ENCODE measurements at places on chromosomes 12 and 14.

GRCh38 chr14:105335735-105336476, 21.4 kb downstream of the PACS2 start:
- no peak for DNase-seq

DNA sequence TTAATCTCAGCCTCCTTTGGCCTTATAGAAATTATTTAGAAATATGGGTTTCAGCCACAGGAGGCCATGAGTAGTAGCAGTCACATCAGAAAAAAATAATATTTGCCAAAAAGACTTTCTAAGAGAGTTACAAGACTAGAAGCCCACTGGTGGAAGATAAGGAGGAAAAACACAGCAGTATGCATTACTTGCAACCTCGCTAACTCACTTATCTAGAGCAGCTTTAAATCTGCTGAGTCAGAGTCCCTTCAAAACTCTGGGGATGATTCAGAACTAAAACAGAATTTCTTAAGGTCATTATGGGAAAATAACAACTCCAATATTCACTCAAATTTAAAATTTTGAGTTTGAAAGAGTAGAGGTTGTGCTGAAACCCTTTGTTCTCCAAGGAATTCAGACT, 6.2 kb downstream of the OR4K17 start:
- no peak for DNase-seq

GRCh38 chr12:25438638-25439037, 114.4 kb downstream of the LMNTD1 start:
- no peak for DNase-seq

DNA sequence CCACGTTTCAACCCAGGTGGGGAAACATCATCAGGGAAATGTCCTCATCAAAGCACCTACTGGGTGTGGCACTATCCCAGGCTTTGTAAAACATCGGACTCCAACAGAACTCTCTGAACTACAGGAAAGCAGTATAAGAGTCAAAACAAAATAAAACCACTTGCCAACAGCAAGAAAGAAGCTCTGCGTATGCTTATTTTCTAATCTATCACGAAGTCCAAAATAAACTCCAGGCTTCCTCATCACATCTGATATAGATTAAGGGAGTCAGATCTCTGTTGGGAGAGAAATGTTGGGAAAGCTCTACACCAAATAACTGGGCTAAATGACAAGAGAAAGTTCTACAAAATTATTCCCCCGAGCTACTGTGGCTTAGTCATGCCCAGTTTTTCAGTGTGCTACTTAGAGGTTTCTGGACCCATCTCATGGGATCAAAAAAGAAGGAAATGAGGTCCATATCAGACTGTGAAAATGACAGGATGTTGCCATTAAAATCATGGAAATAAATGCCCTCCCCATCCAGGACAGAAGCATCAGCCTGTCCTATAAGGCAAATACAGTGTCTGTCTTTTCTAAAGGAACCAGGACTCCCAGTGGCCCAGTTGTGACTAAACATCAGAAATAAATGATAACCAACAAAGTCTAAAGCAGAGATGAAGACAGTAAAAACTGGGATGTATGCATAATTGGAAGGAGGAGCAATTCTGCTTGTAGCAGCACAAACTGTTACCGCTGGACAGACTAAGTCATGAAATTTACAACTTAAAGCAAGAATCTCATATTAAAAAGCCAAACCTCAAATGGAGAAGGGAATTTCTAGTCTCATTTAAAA, 149.5 kb downstream of the STXBP6 start:
- no peak for DNase-seq

GRCh38 chr14:82421286-82421685, 887.6 kb upstream of the SEL1L start:
- no peak for DNase-seq

- DNase-seq = no peak
Measured at GRCh38 chr14:89215531-89215930, 201.5 kb downstream of the FOXN3 start.

DNA sequence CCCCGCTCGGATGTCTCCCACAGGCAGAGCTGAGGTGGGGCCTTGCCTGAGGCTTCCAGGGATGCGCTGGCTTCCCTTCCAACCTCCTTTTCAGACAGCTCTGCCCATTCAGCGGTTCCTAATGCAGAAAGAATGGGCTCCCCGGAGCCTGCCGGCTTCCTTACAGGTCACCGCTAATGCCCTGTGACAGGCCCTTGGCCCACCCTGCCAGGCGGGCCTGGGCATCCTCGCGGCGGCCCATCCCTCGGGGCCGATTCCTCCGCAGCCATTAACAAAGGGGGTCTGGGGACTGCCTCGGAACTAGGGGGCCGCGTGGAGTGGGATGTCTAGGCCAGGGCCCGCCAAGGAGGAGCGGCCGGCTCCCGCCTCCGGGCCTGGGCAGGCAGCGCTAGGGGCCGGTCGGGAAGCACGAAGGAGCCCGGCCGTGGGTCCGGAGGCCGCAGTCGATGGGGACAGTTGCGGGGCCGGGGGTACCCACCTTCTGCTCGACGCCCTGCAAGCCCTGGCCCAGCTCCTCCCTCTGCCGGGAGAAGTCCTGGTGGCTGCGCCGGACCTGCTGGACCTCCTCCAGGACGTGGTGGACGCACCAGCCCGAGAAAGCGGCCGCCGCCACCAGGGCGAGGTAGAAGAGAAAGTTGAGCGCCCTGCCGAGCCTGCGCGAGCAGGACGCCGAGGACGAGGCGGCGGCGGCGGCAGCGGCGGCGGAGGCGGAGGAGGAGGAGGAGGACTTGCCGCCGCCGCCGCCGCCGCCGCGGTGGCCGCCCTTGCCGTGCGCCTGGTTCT, 738 bp downstream of the CKAP4 start:
- DNase-seq = peak; percentile 67

GRCh38 chr14:86012461-86012860, 482.5 kb downstream of the FLRT2 start:
- no peak for DNase-seq

DNA sequence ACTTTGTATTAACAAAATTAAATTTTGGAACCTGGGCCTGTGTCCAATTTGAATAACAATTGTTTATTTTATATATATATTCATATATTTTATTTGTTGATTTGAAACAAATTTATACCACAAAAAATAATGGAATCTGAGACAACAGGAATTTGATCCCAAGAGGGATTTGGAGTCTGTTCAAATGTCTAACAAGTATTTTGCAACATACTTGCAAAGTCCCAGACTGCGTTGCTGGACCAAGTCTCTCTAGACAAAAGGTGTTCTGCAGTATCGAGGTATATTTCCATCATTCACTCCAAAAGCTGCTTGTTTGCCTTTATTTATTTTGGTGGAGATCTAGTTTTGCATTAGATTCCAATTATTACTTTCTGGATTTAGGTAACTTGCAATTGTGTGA, 68.7 kb upstream of the PTPRR start:
- DNase-seq = no peak

DNA sequence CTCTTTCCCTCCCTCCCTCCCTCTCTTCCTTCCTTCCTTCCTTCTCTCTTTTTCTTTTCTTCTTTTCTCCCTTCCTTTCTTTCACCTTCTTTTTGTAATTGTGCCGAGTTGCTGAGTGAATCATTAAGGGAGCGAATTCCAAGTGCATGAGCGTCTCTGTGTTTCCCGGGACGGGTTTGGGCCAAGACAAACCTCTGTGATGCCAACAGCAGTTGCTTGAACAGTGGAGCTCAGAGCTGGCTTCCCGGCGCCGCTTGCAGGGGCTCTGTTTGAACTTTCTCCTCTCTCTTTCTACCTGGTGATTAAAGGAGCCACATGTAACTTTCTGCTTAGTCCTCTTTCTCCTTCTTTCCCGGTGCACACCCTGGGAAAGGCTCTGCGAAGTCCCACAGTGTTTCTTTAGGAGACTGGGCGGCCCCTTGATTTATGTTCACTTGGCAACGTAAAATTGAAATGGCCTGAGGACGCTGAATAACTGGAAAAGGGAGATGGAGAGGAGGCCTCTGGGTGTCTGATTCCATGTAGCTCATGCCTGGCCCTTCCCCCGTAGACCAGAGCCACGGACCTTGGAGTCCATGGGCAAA, 33.7 kb upstream of the MAP1LC3B2 start:
- no peak for DNase-seq

- no peak for DNase-seq
Measured at GRCh38 chr12:88145567-88146505, 3.7 kb downstream of the TMTC3 start.

DNA sequence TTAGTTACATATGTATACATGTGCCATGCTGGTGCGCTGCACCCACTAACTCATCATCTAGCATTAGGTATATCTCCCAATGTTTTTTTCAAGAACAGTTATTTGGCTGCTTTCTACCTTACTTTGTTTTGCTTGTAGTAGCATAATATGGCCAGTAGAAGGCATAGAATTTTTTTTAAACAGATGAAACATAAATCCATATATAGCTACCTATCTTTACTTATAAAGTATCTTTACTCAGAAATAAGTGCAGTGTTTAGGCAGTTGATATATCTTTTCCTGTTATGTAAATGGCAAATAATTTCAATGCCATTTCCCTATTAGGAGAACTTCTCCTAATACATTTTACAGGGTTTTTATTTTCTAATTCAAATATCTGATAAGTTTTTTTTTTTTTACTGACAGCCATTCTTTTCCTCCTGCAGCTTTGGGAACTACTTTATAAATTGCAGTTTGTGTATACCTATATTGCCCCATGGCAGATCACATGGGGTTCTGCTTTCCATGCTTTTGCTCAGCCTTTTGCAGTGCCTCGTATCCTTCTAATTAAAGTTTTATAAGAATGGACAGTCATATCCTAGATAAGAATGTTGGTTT, 143.1 kb downstream of the PCNX1 start:
- DNase-seq = no peak

- DNase-seq = no peak
Measured at GRCh38 chr14:73720636-73721035, 6.5 kb upstream of the PNMA1 start.
